Activated T-helper 1 cell treated with anti-CD3 and anti-CD28 coated beads, Interleukin-2, amount 50 U/mL, for 16 hours (primary cell): ENCODE measurements at places on chromosomes 12 and 14.

DNA sequence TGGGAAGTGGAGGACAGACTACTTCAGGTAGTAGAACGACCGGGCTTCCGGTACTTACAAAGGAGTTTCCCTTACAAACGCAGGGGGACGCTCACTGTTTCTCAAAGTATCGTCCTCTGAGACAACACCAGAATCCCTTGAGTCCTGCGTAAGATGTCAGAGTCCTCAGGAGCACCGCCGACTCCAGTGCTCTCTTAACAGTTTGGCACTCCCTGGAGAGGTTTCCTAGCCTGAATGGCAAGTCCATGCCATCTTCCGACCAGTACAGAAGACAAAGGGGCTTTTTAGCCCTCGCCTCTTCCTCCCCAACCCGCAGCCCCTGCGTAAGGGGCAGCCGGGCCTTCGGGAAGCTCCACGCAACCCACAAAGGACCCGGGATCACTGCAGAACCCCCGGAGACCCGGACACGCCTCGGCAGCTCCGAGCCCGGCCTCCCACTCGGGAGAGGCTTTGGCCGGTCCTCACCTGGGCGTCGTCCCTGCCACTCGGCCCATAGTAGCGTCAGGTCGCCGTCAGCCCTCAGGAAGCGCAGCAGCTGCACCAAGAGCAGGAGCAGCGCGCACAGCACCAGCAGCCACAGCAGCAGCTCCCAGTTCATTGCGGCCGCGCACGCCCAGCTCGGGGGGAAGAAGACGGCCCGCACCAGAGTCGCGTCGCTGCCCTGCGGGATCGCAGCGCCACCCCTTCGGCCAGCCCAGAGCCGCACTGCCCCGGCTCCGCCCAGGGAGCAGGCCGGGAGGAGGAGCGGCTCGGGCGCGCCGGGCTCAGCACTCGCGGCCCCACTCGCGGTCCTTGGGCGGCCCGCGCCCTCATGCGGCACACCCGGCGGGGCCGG lies at the start of gene DHRS7:
Gene DHRS7 (minus strand): TSS at position 687 of the 835 bp plus-strand sequence. CDS start 89 bp downstream, at position 598.
- DNase-seq: peak; percentile 49

GRCh38 chr14:75125617-75126016 lies 1.2 kb downstream of the NEK9 start:
- DNase-seq: no peak

DNA sequence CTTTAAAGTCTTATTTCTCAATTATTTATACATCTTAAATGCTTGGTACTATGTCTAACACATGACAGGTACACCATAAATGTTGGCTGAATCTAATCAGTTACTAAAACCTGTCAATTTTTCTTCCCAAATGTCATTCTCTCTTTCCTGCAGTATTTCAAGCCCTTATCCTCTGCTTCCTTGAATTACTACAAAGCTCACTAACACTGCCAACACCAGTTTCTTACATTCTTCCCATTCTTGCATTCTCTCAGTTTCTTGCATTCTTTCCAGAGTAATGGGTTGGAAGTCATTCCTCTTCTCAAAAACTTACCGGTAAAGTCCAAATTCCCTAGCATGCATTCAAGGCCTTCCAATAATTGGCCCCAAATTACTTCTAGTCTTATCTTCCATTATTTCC lies 9.6 kb upstream of the SMARCC2 start:
- no peak for DNase-seq

DNA sequence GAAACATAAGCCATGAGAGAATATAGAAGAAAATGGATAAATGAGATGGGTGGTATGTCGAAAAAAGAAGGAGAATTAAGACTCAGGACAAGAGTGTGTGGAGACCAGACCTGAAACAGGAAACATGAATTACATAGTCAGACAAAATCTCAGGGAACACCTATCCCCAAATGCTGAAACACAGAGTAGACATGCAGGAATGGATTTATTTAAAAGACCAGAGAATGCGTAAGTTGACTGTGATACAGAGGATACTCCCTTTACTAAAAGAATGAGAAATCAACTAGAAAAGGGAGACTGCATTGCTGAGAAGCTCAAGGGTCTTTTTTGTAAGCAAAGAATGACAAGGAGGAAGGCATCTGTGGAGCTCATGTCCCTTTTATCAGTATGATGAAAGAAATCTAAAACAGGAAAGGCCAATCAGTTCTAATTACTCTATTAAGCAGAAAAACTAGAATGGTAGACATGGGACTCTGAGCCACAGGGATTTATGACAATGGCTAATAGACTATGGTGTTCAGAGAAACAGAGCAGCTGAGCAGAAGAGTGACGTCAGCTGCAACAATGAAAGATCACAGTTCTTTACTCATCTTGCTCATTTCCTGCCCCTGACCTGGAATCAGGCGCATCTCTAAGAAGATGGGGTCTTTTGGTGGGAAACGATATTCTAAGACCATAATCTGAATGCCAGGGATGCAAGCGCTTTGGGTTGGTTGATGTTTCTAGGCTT lies 138.9 kb upstream of the DHRS4 start:
- DNase-seq: no peak

DNA sequence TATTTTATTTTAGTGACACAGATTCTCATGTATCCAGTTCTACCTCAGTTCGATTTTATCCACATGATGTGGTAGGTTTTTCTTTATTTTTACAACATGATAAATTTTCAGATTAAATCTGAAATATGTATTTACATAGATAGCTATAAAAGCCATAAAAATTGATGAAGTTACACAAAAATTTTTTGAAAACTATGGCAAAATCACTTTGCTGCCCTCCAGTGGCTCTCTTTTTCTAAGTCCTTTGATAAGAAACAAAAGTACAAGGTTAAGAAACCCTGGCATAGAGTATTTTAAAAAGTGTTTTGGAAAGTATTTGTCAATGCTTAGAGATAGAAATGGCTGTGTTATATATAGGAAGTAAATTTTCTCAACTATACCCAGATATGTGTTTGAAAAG lies 104.2 kb downstream of the PCNX1 start:
- no peak for DNase-seq

GRCh38 chr12:68675101-68675842 lies 11.5 kb upstream of the NUP107 start:
- DNase-seq: peak; percentile 50

DNA sequence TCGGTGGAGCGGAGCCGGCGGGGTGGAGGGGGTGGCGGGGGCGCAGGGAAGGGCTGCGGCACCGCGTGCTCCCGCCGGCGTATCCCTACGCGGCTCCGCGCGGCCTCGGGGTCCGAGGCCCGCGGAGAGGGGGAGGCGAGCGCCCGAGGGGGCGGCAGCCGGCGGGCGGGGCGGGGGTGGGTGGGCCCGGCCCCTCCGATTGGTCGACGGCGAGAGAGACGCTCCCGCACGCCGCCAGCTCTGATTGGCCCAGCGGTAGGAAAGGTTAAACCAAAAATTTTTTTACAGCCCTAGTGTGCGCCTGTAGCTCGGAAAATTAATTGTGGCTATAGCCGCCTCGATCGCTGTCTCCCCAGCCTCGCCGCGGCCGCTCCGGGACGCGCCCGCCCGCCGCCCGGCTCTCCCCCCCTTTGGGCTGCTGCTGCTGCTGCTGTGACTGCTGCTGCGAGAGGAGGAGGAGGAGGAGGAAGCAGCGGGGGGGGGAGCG lies at the start of gene FOXG1:
Gene FOXG1 (plus strand): TSS at position 319 of the 487 bp plus-strand sequence. CDS start 493 bp downstream, outside the sequence.
- no peak for DNase-seq

- DNase-seq: no peak
Observed at GRCh38 chr12:105783983-105784947, 354.5 kb downstream of the NUAK1 start.

GRCh38 chr12:103806803-103807202 lies 34.2 kb downstream of the NT5DC3 start:
- no peak for DNase-seq

GRCh38 chr14:104870368-104871144 lies 5.5 kb downstream of the CEP170B start:
- no peak for DNase-seq

GRCh38 chr12:119666900-119667576 lies 895 bp upstream of the PRKAB1 start:
- DNase-seq: no peak

DNA sequence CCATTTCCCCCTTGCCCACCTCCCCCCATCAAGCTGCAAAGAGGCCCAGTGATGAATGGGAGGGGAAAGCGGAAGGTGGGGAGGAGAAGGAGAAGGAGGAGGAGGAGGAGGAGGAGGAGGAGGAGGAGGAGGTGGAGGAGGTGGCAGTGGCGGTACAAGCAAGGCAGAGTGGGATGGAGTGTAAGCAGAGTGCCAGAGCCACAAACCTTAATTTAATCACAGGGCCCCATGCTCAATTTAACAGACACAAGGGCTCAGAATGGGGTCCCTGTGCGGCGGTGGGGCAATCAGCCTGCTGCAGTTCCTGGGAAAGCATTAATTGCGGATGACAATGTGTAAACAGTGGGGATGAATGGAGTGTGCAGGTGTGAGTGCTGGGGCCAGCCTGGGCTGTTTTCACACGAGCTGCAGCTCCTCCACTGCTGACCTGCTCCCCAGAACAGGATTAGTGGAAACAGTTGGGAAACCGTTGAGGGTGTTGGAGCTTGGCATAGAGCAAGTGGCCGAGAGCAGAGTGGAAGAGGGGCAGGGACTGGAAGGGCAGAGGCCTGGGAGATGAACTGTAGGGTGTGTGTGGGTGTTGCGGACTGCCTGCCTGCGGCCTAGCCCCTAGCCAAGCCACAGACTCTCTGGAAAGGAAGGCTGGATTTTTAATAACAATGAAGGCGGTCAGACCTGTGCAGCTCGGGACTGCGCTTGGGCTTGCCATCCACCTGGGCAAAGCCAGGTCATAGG lies 36.4 kb upstream of the SMOC1 start:
- DNase-seq: no peak

GRCh38 chr14:32012062-32012461 lies 65.0 kb upstream of the ARHGAP5 start:
- DNase-seq: no peak

DNA sequence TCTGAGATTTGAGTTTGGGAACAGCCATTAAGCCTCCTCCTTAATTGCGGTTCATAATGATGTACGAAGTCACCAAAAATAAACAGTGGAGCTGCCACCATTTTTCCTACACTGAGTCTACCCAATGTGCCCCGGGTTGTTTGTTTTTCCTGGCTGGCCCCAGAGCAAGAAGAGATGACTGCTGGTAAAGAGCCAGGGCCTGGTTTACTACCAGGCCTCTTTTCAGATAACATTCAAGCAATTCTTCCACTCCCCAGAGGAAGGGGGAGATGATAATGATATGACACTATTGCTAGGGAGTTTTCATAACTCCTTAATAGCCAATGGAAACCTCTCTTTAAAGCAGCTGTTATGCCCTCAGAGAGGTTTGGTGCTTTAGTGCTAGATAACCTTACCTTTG lies 42.3 kb downstream of the BRAP start:
- DNase-seq: no peak

GRCh38 chr14:36516719-36517241 lies 3.3 kb downstream of the NKX2-1 start:
- DNase-seq: no peak

- no peak for DNase-seq
Observed at GRCh38 chr14:82447586-82447985, 913.9 kb upstream of the SEL1L start.

- no peak for DNase-seq
Observed at GRCh38 chr12:124681779-124682391, 114.5 kb upstream of the NCOR2 start.

GRCh38 chr12:40622246-40622838 lies 69.9 kb upstream of the CNTN1 start:
- no peak for DNase-seq
